Cerebellar nuclear complex (tissue), 1 donor: ENCODE measurements at places on chromosomes 4 and X.

GRCh38 chrX:54171527-54172250 lies 11.4 kb downstream of the FAM120C start:
- DNase-seq = no peak

- no peak for DNase-seq
Measured at GRCh38 chr4:74441744-74442143, 3.2 kb upstream of the AREG start.

DNA sequence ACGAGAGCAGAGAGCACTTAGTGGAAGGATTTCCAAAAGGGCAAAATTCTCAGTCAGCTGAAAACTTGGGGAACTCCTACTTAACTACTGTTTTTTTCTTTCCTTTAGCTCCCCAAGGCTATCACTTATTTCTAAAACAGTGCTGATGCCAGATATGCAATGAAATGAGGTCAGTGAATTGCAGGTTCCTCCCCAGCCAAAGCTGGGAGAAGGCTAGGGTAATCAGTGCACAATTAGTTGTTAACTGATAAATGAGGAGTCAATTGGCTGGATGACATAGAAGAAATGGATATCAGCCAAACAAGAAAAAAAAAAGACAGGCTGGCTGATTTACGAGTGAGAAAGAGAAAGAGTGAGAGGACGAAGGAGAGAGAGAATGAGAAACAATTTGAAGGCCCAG lies 195.6 kb downstream of the GPC3 start:
- no peak for DNase-seq

GRCh38 chr4:15344041-15344440 lies 83.8 kb upstream of the C1QTNF7 start:
- no peak for DNase-seq

DNA sequence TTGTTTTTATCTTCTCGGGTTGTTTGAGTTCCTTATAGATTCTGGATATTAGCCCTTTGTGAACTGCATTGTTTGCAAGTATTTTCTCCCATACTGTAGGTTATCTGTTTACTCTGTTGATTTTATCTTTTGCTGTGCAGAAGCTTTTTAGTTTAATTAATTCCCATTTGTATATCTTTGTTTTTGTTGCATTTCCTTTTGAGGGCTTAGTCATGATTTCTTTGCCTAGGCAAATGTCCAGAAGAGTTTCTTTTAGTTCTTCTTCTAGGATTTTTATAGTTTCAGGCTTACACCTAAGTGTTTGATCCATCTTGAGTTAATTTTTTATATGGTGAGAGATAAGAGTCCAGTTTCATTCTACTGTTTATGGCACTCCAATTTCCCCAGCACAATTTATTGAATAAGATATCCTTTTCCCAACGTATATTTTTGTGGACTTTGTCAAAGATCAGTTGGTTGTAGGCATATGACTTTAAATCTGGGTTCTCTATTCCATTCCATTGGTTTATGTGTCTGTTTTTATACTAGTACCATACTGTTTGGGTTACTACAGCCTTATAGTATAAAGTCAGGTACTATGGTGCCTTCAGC lies 54.3 kb downstream of the EGF start:
- DNase-seq = no peak

DNA sequence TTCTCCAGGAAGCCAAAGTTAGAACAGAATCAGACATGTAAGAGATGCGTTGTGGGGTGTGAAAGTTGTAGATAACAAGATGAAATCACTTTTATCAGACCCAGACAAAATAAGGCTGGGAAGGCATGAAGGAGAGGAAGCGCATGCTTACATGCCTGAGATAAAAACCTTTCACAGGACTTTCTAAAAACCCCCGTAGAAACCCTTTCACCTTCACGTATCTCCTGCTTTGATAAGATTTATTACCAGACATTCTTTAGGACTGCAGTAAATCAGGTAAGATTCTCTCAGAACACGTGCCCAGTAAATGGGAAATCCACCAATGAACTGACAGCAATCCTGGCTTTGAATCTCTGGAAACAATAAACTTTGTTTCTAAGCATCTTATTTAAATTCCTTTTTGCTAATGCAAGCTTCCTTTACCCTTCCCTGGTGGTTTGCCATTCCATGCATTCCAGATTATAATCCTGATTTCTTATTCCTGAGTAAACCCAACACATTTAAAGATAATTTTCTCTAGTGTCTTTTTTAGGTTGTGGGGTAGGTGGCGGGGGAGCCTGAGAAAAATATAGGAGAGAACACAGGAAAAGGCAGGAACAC lies 254.6 kb upstream of the LDB2 start:
- DNase-seq = no peak

- no peak for DNase-seq
Measured at GRCh38 chrX:25754399-25754798, 383.7 kb upstream of the MAGEB18 start.

DNA sequence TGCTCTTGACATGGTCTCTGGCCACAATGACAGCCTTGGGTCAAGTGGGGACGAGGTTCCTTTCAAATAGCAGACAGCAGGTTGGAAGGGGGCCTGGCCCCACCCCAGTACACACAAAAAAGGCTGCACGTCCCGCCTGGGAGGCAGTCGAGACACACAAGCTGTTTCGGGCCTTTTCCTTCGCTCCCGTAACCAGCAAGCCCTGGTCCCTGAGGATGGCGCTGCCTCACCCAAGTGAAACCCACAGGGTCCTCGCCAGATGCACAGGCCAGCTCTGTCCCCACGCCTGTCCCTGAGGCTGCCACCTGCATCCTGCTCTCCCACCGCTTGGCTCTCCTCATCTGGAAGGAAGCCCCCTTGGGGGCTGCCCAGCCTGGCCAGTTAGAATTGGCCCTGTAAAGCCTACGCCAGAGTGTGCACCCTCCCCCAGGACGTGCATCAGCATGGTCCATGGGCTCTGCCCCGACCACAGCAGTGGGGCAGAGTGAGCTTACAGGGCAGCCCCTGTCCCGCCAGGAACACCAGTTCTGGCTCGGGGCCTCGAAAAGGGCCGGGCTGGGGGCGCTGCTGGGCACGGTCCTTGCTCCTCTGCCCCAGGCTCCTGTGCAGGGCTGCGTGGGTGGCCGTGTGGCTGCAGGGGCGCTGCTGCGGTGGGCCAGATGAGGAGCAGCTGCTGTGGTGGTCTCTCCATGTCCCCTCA lies 2.0 kb downstream of the CPLX1 start:
- no peak for DNase-seq

DNA sequence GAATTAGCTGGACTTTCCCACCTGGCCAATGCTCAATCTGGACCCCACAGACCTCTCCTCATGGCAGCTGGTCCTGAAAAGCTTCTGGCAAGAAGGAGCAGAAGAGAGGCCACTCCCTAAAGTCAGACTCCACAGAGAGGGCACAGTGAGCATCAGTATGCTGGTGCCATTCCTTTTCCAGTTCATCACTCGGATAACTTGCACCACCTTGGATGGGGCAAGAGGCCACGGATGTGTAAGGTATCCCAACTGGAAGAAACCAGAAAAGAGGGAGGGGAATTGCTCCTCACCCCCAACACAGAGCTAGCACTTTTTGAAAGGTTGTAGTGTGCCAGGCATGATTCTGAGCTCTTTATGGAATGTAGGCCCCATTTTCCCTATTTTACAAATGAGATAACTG lies 85.9 kb downstream of the STK32B start:
- DNase-seq = no peak

GRCh38 chrX:40174001-40174853 lies 76.5 kb upstream of the BCOR start:
- DNase-seq = no peak

DNA sequence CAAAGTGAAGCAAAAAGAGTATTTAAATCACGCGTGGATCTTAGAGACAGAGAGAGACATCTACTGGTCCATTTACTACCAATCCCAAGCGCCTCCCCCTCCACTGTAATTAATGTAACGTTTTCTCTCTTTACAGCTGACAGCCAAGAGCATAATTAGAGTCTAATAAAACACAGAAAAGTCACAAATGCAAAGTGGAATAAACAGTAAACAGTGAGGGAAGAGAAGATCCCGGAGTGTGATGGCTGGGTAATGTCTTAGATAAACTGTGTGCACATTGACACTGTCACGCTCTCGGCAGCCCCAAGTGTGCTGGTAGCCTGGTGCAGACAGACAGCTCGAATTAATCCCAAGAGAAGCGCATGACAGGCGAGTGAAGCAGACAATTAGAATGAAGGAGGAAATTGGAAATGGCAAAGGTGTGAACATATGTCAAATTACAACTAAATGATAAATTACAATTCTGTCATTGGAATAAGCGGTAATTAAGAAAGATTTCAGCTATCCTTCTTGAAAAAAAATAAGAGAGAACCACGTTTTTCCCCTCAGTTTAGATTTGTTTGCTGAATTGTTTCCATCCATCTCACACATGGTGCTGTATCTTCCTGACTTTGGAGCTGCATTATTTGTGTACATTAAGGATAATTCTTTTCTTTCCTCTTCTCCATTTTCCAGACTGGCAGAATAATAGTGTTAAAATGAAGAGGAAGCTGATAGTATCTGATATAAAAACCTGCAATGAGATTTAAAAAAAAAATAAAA lies 100.1 kb downstream of the CXXC4 start:
- DNase-seq = no peak
